ENCODE measurements at places on chromosomes 3 and 15.

- no peak for DNase-seq
- H3K4me3 ChIP-seq = no peak overlapping the region
- H3K4me1 ChIP-seq = no peaks in the 10 kb centered on the region
- H3K27me3 ChIP-seq = no peaks in the 10 kb centered on the region
- H3K27ac ChIP-seq = no peak overlapping the region
Observed at GRCh38 chr3:30890907-30891306, 3.6 kb downstream of the GADL1 start.

DNA sequence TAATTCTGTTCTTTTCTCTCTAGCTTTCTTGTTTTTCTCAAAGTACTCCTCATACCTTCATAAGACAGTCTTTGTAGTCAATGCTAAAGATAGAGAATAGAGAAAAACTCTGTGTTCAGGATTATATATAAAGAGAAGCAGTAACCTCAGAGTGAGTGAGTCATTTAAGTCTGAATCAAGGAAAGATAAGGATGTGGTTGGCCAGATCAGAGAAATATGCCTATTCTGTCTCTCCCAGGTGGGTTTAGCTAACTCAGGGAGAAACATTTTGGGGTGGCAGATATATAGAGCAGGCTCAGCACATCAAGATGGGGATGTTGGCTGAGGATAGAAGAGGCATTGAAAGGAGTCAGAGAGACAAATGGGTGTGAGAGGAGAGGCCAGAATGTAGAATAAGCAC, 31.4 kb downstream of the GTF2E1 start:
- no peak overlapping the region for H3K27ac ChIP-seq
- H3K36me3 ChIP-seq = no peaks in the 10 kb centered on the region
- no peak for DNase-seq
- no peaks in the 10 kb centered on the region for H3K4me1 ChIP-seq
- no peaks in the 10 kb centered on the region for H3K27me3 ChIP-seq

DNA sequence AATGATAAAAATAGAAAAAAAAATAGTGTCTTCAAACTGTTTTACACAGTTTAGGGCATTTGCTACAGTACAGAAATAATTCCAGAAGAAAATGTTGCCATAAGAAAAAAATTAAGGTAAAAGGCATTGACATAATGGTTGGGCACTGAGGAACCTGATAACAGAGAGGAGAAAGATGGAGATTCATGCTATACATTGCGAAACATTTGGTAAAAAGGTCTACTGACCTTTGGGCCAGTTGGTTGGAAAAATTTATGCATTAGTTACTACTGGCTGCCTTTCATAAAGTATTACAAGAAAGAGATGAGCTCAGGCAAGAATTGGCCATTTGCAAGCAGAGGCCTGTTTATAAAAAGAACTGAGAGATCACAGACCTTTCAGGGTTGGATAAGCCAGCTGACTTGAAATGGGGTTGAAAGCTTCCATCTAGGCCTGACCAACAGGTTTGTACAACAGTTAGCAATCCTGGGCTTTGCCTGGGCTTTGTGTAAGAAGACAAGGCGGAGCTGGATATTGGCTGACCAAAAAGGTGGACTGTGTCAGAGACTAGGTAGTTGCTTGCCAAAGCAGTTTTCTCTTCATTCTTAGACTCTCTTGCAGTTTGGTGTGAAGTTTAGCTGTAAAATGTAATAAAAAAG, 166.6 kb upstream of the MCTP2 start:
- DNase-seq = no peak
- H3K27me3 ChIP-seq = no peaks in the 10 kb centered on the region
- no peaks in the 10 kb centered on the region for H3K4me1 ChIP-seq
- no peak overlapping the region for H3K27ac ChIP-seq
- no peaks in the 10 kb centered on the region for H3K36me3 ChIP-seq

DNA sequence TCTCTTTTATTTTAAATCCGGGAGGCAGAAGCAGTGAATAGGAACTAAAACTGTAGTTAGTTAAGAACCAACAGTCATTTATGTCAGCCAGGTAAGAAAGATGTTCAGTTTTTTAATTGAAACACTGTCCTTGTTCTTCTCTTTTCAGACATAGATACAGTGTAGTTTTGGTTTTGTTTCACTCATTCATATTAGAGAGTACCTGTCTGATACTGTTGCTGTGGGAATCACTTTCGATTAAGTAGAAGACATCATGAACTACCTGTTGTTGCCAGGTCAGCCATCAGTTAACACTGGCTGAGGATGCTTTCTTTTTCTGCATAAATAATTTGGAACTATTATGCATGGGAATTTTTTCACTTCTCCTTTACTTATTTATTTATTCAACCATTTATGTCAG, 700.4 kb downstream of the OTOL1 start:
- no peaks in the 10 kb centered on the region for H3K27me3 ChIP-seq
- no peaks in the 10 kb centered on the region for H3K4me1 ChIP-seq
- H3K4me3 ChIP-seq = no peak overlapping the region
- DNase-seq = no peak
- no peaks in the 10 kb centered on the region for H3K36me3 ChIP-seq
- no peak overlapping the region for H3K27ac ChIP-seq

DNA sequence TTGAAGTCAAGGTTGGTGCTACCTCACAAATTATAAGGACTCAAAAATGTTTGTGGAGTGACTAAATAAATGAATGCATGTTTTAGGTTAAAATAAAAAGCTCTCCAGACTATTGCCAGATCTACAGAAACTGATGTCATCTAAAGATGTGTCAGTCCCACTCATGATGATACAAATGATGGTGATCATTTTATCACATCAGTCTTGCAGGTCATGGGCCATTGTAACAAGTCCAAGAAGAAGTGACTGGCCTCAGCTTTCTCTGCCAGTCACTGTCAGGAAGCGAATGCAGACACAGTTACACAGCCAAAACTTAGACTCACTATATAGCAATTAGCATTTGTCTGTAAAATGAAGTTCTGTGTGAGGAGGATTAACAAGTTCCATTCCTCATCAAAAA, 18.5 kb downstream of the ATP8B4 start:
- DNase-seq = no peak
- H3K4me3 ChIP-seq = no peak overlapping the region
- H3K27ac ChIP-seq = no peak overlapping the region
- H3K36me3 ChIP-seq = no peaks in the 10 kb centered on the region
